ENCODE measurements at places on chromosomes 1 and 21.

- DNase-seq = no peak
Observed at GRCh38 chr1:41385398-41386195, 24.4 kb downstream of the FOXO6 start.

- no peak for DNase-seq
Observed at GRCh38 chr1:181134543-181135436, 46.3 kb downstream of the IER5 start.

DNA sequence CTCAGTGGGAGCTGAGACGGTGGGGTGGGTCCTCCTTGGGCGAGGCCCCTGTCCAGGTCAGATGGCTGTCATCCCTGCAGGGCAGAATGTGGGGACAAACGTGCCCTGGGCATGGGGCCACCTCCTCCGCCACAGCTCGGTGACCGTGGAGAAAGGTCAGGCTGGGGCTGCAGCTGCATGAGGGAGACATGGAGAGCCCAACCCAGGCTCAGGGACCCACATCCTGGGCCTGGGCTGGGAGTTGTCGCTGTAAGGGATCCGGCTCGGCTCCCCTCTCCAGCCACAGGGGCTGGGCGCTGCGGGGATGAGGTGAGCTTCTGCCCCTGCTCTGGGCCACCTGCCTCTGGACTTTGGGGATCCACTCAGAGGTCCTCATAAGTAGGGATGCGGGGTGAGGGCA is 518 bp upstream of the PLCH2 start:
- DNase-seq = no peak

DNA sequence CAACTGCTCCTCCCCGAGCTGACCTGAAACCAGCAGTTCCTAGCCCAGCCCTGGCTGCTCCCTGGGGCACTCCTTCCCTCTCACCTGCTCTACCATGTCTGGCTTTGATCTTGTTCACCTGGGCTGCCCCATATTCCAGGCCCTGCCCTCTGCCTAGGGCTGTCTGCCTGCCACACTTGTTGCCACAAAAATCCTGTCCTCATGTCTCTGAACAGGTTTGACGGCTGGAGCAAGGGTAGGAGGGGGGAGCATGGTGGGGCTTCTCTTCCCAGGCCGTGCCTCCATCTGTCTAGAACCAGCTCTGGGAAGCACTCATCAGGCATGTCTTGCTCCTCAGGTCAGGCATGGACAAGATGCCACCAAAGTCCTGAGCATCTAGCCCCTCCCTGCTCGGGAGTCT is 44.3 kb upstream of the WNT2B start:
- no peak for DNase-seq

DNA sequence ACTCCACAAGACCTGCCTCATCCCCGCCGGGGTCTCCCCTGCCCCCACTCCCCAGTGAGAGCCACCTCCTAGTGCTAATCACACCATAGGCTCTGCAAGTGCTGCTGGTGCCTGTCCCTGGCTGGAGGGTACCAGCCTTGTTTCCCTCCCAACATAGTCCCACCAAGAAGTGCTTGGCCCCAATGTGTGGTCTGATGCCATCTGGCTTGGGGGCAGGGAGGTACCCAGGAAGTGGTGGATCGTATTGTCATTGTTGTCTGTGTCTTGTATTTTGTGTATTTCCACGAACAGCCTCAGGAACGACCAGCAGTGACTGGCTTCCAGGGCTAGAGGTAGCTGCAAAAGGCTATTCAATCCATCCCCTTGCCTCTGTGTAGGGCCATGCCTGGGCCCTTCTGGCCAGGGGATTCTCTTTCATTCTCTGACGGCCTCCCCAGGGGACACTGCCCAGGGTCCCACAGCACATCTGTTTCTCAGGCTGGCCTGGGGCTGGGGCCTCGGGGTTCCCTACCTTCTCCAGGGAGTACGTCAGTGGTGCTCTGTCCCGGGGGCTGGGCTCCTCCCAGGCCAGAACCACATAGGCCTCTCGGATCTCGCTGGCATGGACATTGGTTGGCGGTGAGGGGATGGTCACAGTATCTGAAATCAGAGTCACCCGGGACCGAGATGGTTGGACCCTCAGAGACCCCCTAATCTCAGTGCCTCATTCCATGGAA is 22.8 kb downstream of the MYOM3 start:
- no peak for DNase-seq

DNA sequence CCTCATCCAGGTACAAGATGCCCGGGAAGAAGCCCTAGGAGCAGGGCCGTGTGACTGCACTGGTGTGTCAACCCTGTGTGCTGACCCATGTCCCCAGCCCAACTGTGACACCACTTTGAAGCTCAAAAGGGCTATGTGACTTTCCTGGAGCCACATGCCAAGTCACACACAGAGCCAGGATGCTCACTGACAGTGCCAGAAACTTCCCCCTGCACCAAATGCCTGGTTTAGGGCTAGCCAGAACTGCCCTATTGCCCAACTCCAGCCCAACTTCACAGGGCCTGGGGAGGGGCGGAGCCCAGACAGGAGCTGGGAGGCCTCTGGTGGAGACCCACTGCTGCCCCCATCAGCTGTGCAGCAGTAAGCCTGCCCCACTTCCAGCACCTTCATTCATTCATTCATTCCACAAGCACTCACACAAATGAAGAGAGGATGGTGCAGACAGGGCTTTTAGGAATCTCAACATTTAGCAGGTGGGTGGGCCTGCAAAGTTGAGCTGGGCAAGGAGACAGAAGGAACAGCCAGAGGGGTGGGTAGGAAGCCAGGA is 36.7 kb downstream of the KCNQ4 start:
- DNase-seq = no peak

DNA sequence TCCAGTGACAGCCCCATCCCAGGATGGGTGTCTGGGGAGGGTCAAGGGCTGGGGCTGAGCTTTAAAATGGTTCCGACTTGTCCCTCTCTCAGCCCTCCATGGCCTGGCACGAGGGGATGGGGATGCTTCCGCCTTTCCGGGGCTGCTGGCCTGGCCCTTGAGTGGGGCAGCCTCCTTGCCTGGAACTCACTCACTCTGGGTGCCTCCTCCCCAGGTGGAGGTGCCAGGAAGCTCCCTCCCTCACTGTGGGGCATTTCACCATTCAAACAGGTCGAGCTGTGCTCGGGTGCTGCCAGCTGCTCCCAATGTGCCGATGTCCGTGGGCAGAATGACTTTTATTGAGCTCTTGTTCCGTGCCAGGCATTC is 24.2 kb downstream of the PCSK9 start:
- no peak for DNase-seq

- no peak for DNase-seq
Observed at GRCh38 chr1:34426325-34426896, 249.7 kb downstream of the C1orf94 start.

DNA sequence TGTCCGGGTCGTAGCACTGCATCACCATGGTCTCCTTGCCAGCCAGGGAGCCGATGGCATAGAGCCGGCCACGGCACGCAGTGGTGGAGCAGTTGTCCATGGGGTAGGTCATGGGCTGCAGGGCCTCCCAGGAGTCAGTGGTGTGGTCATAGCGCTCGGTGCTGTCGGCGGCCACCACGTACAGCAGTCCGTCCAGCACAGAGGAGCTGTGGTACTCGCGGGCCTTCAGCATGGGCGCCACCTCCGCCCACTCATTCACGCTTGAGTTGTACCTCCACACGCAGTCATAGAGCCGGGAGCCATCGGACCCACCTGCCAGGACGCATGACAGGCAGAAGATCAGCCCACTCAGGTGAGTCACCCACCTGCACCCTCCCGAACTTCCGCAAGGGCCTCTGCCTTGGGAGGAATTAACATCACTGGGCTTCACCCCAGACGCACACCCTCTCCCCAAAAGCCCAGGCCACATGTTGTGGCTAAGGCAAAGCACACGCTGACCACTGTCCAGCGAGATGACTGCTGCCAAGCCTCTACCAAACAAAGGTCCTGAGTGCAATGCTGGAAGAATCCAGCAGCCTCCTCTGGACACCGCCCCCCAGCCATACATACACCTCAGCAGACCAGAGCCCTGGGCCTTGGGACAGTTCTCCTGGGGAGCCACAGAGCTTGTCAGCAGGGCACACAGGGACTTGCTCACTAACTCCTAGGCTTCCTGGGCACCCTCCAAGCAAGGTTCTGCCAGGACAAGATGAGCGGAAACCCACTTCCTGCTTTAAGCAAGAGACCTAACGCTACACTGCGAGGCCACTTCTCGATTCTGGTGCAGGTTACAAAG is 3.3 kb downstream of the KLHL21 start:
- no peak for DNase-seq

- no peak for DNase-seq
Observed at GRCh38 chr1:205536759-205537361, 32.4 kb downstream of the CDK18 start.

- DNase-seq = no peak
Observed at GRCh38 chr1:206898089-206898914, 1.1 kb downstream of the IL24 start.

GRCh38 chr1:107889524-107889923 is 75.5 kb downstream of the VAV3 start:
- DNase-seq = no peak

GRCh38 chr21:32304998-32305397 is 6.3 kb downstream of the MRAP start:
- no peak for DNase-seq

GRCh38 chr21:46100020-46100419 is 2.1 kb downstream of the COL6A2 start:
- DNase-seq = no peak

DNA sequence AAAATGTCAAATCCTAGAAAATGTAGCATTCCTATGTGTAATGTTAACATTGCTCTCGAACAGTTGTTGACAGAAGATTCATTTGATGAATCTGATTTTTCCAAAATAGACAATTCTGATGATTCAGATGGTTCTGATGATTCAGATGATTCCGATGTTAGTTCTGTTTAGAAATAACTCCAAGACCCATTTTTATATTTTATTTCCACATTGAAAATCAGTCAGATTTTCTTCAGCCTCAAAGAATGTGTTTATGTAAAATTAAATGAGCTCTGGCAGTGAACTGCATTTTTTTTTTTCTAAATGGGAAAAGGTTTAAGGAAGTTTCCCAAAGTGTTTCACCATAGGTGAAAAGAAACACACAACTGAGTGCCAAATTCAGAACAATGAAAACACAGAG is 136.5 kb downstream of the TSEN15 start:
- no peak for DNase-seq

DNA sequence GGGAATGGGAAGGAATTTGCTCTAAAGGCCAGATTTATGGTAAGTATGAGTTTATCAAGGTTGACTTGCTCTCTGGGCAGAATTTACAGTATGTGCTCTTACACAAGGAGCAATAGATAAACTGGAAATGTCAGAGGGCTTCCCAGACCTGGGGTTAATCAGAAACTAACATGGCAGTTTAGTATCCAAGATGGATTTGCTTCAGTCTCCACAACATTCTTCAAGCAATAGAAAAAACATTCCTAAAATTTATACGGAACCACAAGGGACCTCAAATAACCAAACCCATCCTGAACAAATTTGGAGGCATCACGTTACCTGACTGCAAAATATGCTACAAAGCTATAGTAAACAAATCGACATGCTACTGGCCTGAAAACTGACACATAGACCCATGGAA is 606.7 kb upstream of the CHRM3 start:
- no peak for DNase-seq

- DNase-seq = no peak
Observed at GRCh38 chr1:983798-984475, 2.0 kb upstream of the PERM1 start.

DNA sequence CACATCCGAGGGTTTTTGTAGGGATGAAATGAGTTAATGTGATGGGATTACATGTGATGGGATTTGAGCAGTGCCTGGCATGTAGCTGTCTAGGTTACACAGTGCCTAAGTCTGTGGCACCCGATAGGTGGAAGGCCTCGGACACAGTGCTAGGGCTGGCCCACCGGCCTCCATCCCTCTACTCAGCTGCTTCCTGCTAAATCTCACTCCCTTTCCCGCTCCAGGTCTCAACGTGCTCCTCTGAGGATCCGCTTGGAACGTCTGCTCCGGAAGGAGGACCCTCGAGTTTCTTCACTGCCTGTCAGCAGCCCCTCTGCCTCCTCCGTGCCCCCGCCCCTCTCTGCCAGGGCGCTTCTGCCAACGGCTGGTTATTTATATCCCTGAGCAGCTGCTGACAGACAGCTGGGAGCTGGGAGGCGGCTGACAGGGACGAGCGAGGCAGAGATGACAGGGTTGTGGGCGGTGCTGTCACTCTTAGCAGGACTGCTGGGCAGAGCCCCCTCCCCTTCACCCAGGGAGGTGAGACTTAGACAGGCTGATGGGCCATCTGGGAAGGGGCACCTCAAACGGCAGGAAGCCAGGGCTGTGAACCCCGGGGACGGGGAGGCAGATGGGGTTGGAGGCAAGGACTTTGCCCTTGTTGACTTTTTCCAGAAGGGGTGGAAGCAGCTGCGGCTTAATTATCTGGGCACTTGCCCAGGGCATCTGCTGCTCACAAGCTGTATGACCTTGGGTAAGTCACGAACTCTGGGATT is 26.6 kb upstream of the LRRN2 start:
- no peak for DNase-seq

DNA sequence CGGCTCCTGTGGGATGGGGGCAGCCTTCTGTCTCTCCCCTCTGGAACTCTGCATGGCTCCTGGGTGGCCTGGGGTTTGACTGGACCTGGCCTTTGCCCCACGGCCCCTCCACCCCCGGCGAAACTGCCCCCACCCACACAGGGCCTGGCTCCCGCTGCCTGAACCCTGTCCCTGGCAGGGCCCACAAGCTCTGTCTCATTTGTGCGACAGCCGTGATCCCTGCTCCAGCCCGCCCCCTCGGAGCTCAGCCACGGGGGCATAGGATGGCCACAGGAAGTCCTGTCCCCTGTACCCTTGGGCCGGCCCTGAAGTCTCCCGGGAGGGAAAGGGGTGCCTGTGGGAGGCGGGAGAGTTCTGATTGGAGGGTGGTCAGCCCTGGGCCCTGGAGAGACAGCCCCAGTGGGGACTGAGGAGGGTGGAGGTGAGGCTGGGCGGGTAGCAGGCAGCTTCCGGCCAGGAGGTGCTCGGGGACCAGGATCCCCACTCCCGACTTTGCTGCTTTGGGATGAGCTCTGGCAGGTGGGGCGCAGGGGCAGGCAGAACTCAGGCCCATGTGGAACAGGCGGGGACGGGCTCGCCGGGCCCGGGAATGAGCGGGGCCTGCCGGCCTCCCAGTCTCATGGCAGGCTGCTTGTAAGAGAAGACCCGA is 45.1 kb downstream of the SLX9 start:
- DNase-seq = no peak

GRCh38 chr1:20432341-20432740 is 53.7 kb downstream of the CAMK2N1 start:
- DNase-seq = no peak

GRCh38 chr1:228749765-228750164 is 14.5 kb downstream of the RHOU start:
- DNase-seq = no peak

DNA sequence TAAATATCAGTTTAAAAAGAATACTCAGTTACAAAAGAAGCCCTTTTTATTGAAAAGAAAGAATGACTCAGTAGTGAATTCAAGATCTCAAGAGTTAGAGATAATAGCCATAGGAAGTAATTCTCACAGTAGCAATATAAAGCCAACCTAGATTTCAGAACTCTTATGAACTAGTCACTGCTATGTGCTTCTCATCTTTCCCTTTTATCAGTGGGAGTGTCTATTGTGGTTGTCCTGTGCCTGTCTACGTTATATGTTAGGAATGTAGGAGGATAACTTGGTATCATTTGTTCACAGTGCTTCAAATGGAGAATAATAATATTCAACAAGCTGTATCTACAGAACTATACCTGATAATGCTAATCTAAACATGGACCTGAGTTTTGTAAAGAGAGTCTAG is 73.1 kb upstream of the RGS21 start:
- DNase-seq = no peak

GRCh38 chr1:212491454-212491853 is 58.7 kb downstream of the NENF start:
- no peak for DNase-seq

All from esophagus squamous epithelium (tissue), 5 donors.